ENCODE measurements at places on chromosomes 5 and 9. TPM values are rescaled to one million over a fixed set of nuclear protein-coding genes. Genes with fewer than 3 reads are reported as not detected.

Gene HSPA9
- polyA plus RNA-seq: 345 TPM

Gene RNF224
- 4.6 TPM for polyA plus RNA-seq

Gene OBP2A
- polyA plus RNA-seq: not detected

Gene CD14
- 5.6 TPM for polyA plus RNA-seq

Gene VLDLR
- 27.0 TPM for polyA plus RNA-seq

- no peak for DNase-seq
Measured at GRCh38 chr9:131324736-131325679, 35.5 kb downstream of the PLPP7 start.

GRCh38 chr5:10250806-10251276 is 761 bp downstream of the CCT5 start:
- DNase-seq: no peak

- DNase-seq: no peak
Measured at GRCh38 chr9:81592887-81593266, 96.5 kb downstream of the TLE1 start.

DNA sequence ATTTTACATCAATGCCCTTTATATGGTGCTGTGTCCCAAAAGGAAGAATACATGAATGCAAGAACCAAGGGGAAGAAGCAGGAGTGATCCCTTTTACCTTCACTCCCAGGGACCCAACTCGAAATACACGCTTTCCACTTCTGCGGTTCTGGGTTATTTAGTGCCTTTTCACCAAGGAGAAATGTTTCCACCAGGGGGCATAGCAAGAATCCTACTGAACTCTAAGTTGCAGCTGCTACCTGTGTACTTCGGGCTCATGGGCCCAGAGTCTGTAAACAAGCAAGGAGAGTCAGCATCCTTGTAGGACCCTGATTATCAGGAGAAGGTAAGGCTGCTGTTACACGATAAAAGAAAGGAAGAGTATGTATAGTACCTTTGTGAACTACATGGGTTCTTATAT is 45.7 kb downstream of the DPYSL3 start:
- no peak for DNase-seq

GRCh38 chr5:95280401-95281095 is 4.3 kb downstream of the MCTP1 start:
- no peak for DNase-seq

DNA sequence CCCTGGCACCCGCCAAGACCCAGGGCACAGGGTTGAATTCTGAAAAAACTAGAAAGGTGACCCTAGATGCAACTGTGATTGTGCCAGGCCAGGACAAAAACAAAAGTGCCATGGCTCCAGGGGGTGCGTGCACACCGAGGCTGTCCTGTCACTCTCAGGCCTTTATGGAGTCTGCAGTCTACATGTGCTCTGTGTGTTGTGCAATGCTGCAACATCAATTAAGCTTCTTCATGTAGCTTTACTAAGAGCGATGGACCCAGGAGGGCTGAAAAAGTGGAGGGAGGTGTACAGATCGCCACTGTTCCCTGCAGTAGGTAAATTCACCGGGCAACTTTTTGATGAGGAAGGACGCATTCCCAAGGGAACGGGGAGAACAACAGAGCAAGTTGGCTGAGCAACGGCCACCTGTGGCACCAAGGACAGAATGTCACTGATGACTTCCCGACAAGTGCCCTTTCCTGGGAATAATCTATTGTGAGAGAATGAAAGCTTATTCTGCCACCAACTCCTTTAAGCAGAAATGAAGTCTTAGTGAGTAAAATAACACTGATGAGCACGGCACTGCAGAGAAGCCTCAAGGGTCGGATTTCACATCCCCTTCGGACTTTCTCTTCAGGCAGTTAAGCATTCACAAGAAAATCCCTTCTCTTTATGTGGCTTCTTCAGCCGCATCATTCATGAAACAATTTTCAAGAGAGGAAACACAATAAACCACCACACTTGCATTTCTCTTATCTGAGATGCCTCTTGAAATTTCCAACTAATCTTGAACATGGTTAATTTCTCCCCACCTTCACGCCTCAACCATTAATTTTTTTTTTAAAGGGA is 149.6 kb downstream of the DROSHA start:
- no peak for DNase-seq

GRCh38 chr9:8486095-8486494 is 686.5 kb upstream of the DMAC1 start:
- DNase-seq: no peak

GRCh38 chr9:90906316-90907055 is 104.9 kb downstream of the SYK start:
- DNase-seq: no peak

DNA sequence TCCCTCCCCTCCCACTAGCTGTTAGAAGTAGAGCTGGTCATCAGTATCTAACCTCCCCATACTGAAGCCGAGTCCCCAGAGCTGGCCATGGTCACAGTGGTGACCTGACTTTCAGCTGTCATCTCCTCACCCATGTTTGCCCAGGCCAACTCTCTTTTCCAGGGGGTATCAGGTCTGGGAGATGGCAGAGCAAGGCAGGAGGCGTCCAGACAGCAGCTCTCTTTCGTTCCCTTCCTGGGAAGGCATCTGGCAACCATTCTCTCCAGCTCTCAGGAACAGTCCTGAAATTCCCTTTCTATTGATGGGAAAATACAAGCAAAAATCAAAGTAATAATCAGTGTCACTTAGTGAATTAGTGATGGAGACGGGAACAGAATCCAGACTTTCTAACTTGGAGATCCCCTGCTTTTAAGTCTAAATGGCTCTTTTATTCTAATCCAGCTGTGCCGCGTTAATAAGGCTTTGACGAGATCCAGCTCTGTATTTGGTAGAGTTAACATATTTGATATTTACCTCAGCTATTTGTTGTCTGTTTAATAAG is 21.3 kb upstream of the AOPEP start:
- DNase-seq: no peak

- no peak for DNase-seq
Measured at GRCh38 chr9:76333388-76333787, 60.8 kb downstream of the RFK start.

- DNase-seq: no peak
Measured at GRCh38 chr9:91799113-91799744, 150.8 kb downstream of the ROR2 start.
